ENCODE measurements at places on chromosomes 16 and 17.

DNA sequence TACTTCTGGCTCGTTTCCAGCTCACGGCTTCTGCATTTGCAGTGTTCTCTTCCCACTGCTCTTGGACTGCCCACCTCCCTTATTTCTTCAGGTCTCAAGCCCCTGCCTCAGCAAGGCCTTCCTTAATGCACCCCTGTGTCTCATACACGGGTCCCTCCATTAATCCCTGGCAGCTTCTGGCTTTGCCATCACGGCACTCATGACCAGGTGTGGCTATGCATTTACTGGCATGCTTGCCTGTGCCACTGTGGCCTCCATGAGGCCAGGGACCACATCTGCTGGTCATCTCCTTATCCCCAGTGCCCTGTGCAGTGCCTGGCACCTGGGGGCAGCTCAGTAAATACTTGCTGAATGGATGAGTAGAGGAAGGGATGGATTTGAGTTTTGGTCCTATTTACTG lies 114.1 kb downstream of the C16orf78 start:
- no peak for DNase-seq

DNA sequence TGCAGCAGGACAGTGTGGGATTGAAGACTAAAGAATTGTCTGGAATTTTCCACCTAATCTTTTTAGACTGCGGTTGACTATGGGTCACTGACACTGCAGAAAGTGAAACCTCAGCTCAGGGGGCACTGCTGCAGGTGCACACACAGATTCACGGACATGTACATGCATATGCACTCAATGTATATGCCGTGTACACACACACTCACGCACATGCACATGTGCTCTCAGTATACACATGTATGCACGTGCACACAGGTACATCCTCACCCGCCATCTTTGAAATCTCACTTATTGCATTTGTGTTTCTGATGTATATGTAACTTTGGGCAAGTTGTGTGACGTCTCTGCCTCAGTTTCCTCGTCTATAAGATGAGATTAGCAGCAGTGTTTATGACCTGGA lies 27.3 kb downstream of the CMIP start:
- no peak for DNase-seq

DNA sequence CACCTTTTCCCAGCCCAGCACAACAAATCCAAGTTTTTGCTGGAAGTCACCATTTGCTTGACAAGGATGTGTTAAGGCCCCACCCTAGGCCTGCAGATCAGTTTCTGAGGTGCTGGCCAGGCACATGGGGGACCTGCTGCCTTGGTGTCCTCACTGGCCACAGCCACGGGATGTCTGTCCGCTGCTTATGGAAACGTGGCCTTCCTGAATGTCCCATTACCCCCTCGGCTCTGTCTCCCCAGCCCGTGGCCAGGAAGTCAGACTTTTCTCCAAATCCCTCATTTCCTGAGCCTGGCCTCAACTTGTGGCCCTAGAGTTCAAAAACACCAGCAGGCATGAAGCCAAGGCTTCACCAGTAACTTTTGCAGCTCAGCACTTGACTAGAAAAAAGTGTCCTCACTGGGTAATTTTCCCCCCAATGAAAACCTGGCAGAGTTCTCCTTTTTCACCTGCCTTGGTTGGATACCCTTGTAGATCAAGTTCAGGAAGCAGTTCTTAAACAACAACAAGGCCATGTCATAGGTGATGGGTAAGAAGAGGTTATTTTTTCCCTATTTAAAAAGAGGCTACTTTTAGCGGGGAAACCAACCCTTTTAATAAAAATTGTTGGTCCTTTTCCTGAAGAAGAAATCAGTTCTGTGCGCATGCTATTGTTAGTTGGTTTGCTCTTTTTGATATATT lies 80.8 kb downstream of the SOCS1 start:
- no peak for DNase-seq

DNA sequence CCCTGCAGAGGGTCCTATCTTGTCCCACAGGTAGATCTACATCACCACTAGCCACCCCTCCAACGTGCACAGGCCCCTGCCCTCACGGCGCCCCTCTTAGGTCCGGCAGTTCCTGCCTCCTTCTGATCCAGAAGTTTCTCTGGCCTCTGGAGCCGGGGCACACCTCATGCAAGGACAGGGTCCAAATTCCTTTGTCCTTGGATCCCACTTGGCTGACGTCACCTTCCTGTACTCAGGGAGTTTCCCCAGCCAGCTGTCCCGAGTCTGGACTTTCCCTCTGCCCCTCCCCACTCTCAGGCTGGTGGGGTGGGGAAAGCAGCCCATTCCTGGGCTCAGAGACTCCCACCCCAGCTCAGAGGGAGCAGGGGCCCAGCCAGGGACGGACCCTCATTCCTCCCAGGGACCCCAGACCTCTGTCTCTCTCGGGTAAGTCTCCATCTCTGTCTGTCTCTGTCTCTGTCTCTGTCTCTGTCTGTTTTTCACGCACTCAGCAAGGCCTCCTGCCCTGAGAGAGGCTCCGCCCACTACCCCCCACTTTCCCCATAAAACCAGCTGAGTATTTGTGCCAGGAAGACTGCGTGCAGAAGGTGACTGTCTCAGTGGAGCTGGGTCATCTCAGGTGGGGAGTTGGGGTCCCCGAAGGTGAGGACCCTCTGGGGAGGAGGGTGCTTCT lies at the start of gene IL32:
Gene IL32 (plus strand): TSS at position 572 of the 673 bp plus-strand sequence. CDS start 172 bp downstream, outside the sequence.
- DNase-seq, result peak; percentile 92

- DNase-seq, result peak; percentile 95
Measured at GRCh38 chr16:57810197-57811031, 8.1 kb upstream of the KIFC3 start.

GRCh38 chr17:689556-690275 lies 24.9 kb downstream of the VPS53 start:
- no peak for DNase-seq

Data from SJSA1 (cell line).